ENCODE measurements at places on chromosomes 11 and 22.

- DNase-seq = no peak
These were observed 81.4 kb downstream of the PPP6R3 start for GRCh38 chr11:68541991-68542390.

DNA sequence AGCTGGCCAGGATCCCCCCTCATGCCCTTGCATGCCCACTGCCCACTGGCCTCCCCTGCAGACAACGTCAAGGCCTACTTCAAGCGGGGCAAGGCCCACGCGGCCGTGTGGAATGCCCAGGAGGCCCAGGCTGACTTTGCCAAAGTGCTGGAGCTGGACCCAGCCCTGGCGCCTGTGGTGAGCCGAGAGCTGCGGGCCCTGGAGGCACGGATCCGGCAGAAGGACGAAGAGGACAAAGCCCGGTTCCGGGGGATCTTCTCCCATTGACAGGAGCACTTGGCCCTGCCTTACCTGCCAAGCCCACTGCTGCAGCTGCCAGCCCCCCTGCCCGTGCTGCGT lies 7.9 kb downstream of the AIP start:
- DNase-seq = no peak

DNA sequence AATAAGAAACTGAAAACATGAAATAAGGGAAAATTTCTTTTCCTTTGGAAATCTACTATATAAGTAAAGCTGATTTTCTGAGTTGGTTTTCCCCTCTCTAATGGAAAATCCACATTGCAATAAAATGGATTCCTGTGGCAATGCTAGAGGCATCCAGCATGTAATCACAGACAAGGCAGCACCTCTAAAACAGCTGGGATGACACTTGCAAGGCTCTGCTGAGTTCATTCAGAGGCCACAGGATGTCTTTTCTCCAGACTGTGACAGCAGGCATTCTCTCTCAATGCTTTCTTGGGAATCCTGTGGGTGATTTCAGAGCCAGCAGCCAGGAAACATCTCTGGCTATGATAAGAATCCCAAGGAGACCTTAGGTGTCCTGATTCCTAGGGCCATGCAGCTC lies 201.3 kb upstream of the BLID start:
- no peak for DNase-seq

DNA sequence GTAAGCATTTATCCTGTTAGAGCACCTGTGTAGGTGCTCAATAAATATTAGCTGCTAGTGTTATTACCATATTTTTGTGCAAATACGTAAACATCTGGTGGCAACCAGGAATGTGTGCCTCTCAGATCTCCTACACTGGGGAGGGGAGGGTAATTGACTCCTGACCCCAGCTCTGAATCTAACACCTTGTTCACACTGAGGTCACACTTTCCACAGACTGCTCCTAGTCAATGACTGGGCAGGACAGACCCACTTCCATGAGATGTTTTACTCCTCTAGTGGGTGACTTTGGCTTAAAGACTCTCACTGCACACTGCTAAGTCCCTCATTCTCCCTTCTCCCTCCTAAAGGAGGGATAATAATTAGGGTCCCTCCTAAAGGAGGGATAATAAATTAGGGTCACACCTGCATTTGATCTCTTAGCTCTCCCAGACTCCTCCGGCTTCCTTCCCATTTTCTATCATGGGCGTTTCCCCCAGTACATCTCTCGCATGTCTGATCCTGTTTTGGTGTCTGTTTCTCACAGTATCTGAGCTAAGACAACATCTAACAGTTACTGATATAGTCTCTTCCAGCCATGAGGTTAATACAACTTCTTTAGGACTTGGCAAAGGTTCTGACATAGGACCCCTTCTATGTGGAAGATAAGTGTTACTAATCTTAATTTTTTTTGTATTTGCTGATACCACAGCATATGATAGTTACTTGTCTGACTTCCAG lies 8.0 kb downstream of the CSTPP1 start:
- DNase-seq = no peak

- no peak for DNase-seq
These were observed 119.0 kb downstream of the CADM1 start for GRCh38 chr11:115385226-115385625.

GRCh38 chr11:96091476-96091875 lies 167.6 kb upstream of the MTMR2 start:
- DNase-seq = no peak

GRCh38 chr11:2742201-2742600 lies 42.4 kb upstream of the KCNQ1OT1 start:
- no peak for DNase-seq

GRCh38 chr11:3103076-3103475 lies 45.9 kb upstream of the CARS1 start:
- no peak for DNase-seq

DNA sequence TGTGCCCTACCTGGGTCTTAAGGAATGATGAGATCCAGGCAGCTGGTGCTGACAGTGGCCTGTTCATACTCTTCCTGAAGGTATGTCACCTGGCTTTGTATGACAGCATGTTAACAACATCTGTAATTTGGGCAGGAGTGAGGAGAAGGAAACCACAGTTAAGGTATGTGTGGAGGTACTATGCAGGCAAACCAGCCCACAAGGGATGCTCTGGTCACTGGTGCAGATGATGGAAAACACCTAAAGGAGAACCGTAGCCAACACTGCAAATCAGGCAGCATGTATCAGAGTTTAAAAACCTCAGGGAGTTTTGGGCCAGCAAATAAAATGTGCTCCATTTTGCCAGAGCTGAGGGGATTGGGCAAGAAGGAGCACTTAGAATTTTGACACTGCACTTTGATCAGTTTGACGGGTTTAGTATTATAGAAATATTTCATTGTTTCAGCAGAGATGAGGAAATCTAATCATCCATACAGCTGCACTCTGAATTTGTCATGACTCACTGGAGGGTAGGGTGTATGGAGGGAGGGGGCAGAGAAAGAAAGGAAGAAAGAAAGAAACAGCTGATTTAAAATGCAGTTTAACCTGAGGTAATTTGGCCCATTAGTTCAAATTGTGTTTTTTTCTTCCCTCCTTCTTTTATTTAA lies 260.9 kb downstream of the KIRREL3 start:
- DNase-seq = no peak

- no peak for DNase-seq
These were observed 9.3 kb downstream of the MSANTD4 start for GRCh38 chr11:106012744-106013143.

DNA sequence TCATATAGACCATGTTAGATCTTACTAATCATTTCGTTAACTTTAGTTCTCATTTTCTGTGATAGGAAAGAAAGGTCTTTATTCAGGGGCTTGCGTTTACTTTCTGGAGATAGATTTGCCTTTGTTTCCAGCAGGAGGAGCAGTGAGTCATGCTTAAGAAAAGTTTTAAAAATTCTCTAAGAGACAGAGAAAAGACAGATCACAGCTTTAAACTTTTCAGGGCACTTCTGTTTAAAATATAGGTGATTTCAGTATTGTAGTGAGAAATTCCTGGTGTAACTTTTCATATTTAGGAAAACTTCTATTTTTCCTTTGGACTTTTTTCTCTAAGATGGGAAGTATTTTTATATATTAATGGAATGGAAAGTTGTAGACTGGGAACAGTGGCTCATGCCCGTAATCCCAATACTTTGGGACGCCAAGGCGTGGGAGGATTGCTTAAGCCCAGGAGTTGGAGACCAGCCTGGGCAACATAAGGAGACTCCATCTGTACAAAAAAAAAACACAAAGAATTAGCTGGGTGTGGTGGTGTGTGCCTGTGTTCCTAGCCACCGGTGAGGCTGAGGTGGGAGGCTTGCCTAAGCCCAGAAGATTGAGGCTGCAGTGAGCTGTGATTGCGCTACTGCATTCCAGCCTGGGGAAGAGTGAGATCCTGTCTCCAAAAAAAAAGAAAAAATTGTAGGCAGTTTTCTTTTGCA lies 60.3 kb downstream of the ATXN10 start:
- DNase-seq = no peak

DNA sequence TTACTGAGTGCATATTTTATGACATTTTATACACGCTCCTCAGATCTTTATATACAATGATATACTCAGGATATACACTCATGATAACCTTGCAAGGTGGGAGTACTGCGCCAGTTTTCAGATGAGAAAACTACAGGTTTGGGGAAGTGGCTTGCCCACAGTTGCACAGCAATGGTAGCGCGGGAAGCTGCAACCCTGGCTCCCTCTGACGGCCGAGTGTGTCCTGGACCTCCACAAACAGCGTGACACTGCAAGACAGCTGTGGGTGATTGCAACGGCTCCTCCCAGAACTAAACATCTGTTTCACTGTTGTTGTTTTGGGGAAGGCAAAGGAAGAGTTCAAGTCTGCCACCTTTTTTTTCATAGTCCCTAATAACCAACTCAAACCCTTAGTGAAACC lies 47.0 kb downstream of the PACSIN2 start:
- no peak for DNase-seq
